ENCODE measurements at places on chromosomes 7 and 10.

DNA sequence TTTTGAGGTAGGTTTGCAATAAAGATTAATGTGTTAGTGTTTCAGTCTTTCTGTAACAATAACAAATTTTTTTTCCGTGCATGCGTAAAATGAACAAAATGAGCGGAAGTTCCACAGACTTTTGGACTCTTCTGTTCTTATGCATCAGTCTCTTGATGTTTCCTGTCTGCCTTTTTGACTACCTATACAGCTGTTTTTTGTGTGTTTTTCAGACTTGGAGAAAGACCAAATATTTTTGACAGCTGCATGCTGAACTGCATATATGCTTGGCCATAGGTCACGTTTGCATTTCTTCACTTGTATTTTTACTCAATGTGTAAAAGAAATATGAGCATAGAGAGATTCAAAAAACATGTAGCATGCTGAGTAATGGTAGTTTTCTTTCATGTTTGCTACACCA is 119.3 kb downstream of the BBS9 start:
- no peak for DNase-seq

- no peak for DNase-seq
Measured at GRCh38 chr7:151057506-151057988, at the start of gene CDK5. CDK5 (minus strand) TSS chr7:151057897; CDS start chr7:151057848, 49 bp downstream.

- DNase-seq = peak; percentile 38
Measured at GRCh38 chr10:120948889-120949608, 97.9 kb downstream of the WDR11 start.

DNA sequence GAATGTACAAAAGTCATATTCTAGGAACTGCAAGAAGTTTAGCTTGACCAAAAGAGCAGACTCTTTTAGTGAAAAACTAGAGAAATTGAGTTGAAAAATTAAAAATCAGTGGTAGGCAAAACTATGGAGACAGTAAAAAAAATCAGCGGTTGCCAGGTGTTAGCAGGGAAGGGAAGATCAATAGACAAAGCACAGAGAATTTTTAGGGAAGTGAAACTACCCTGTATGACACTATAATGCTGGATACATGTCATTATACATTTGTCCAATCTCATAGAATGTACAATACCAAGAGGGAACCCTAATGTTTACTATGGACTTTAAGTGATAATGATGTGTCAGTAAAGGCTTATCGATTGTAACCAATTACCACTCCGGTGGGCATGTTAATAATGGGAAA is 761.9 kb downstream of the MAGI2 start:
- no peak for DNase-seq

DNA sequence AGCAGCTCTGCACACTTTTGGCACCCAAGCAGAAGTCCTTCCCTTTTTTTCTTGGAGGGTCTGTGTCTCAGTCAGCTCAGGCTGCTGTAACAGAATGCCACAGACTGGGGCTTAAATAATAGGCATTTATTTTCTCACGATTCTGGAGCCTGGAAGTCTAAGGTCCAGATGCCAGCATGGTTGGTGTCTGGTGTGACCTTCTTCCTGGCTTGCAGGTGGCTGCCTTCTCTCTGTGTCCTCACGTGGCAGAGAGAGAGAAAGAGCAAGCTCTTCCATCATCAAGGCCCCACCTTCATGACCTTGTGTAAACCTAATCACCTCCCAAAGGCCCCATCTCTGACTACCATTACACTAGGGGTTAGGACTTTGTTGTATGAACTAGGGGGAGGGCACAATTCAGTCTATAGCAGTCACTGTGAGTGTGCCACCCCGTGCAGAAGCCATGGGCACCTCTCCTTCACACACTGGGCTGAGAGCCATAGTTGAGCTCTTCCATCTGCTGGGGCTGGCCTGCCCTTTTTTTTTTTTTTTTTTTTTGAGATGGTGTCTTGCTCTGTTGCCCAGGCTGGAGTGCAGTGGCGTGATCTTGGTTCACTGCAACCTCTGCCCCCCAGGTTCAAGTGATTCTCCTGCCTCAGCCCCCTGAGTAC is 80.3 kb downstream of the OAT start:
- DNase-seq = no peak

- DNase-seq = no peak
Measured at GRCh38 chr10:13865758-13866491, 279.2 kb downstream of the PRPF18 start.

- DNase-seq = no peak
Measured at GRCh38 chr7:25083201-25083600, 41.9 kb downstream of the CYCS start.

- no peak for DNase-seq
Measured at GRCh38 chr10:110160522-110160921, 46.9 kb upstream of the MXI1 start.

DNA sequence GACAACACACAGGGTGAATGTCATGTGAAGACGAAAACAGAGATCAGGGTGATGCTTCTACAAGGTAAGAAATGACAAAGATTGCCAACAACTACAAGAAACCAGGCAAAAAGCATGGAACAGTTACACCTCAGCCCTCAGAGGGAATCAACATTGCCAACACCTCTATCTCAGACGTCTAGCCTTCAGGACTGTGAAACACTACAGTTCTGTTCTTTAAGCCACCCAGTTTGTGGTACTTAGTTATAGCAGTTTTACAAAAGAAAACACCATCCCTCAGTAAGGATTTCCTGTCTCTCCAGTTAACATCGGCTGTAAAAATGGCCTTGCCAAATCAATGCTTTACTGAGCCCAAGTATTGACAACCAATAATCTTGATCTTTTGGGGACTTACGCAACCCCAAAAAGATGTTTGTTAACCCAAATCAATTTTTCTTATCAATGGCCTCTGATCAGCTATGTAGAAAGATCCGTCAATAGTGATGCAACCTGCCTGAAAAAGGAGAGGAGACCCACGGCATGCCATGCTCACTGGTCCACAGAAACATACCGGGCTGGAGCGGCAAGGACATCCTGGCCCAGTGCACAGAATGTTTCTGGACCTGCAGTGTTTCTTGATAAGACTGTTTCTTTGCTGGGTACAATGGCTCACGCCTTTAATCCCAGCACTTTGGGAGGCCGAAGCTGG is 44.0 kb downstream of the AKR1D1 start:
- DNase-seq = no peak

DNA sequence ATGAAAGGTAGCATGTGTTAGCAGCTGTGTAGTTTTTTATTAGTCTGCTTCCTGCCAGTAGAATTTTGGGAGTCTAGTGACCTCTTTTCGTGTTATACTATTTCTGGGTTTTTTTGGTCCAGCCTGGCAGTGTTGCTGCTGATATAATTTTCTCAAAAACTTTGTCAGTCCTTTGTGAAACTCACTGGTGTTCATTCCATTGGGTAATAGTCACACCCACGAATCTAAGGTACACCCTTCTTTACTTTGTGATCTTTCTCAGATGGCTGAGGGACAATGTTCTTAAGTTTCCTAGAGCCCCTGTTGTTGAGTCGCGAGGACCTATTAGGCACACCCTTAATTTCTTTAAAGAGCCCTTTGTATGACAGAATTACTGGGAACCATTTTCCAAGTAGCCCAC is 52.3 kb downstream of the TPST1 start:
- DNase-seq = no peak

GRCh38 chr7:78528964-78529363 is 730.4 kb downstream of the PHTF2 start:
- DNase-seq = no peak

DNA sequence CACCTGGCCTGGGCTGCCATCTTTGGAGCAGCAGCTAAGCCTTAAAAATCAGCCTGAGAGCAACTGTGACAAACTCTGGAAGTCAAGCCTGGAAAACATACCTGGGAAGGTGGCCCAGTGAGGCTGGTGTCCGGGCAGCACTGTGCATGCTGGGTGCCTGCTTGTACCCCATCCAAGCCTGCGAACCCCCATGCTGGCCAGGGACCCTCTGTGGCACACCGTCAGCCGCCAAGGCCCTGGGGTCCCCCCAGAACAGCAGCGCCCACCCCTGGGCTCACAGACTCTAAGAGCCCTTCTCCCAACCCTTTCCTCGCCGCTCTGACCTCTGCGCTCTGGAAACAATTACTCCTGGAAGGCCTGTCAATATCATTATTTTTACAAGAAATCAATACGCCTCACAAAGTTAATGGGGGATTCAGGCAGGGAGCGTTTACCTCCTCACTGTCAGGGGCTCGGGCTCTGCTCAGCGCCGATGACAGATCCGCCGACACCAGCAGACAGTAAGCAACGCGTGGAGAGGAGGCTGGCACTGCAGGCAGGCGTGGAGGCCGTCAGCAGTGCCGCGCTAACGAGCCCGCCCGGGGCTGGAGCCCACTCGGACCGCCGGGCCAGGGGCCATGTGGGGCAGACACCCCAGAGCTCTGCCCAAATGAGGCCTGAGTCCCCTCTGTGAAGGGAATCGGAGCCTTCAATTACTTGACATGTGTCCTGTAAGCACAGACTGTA is 54.4 kb downstream of the EBF3 start:
- no peak for DNase-seq

GRCh38 chr10:80168679-80169380 is 36.3 kb downstream of the PLAC9 start:
- DNase-seq = peak; percentile 17

DNA sequence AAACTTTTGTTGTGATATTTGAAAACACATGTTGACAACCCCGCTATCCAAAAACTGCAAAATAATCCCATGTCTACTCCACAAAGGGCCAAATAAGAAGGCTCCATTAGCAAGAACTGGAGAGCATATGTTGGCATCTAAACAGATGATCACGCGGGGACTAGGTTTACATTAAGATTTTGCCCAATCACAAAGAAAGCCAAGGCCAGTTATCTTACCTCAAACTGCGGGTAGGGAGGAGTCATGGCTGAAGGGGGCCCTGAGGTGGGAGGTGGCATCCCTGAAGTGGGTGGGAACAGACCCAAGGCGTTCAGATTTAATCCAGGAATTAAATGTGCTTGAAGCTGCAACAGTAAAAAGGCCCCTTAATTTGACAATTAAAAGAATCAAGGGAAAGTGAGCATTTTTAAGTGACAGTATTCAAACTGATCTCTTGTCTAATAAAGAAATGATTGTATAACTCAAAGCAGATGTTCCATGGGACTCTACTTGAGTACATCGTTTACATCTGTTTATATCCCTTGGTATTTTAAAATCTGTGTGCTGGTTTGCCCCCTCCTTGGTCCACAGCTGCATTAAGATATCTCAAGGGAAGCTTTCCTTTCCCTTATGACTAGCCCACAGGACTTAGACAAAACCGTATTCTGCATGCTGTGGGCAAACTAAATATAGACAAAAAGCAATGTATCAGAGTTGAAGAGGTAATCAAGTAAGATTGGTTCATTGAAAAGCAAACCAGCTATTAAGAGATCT is 42.9 kb downstream of the MALSU1 start:
- DNase-seq = no peak

DNA sequence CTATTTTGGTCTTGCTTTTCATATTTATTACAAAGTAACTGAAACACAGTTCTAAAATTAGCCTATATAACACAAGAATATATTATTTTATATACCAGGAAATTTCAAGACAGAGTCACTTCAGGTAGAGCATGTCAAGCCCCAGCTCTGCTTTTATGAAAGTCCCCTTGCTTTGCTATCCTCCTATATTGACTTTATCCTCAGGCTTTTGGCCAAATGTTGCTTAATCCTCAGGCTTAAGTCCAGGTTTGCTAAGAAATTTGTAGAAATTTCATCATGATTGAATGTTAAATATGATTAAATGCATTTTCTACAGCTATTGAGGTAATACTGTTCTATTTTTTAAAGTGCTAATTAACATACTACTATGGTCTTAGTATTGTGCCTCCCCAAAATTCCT is 227.6 kb downstream of the FZD1 start:
- DNase-seq = no peak

GRCh38 chr7:101362334-101363195 is at the start of gene COL26A1:
COL26A1 (plus strand) TSS chr7:101362875; CDS start chr7:101363033, 158 bp downstream.
- peak; percentile 6 for DNase-seq

GRCh38 chr10:80614576-80615416 is 77.1 kb downstream of the SH2D4B start:
- no peak for DNase-seq

GRCh38 chr10:34290412-34291081 is 524.5 kb downstream of the PARD3 start:
- DNase-seq = no peak

GRCh38 chr10:115417585-115418265 is 324.6 kb downstream of the ATRNL1 start:
- no peak for DNase-seq

- DNase-seq = no peak
Measured at GRCh38 chr7:50411332-50411731, 38.8 kb downstream of the FIGNL1 start.

GRCh38 chr7:80883154-80884025 is 35.5 kb downstream of the SEMA3C start:
- no peak for DNase-seq

- no peak for DNase-seq
Measured at GRCh38 chr7:96199421-96199820, 122.5 kb downstream of the SLC25A13 start.

DNA sequence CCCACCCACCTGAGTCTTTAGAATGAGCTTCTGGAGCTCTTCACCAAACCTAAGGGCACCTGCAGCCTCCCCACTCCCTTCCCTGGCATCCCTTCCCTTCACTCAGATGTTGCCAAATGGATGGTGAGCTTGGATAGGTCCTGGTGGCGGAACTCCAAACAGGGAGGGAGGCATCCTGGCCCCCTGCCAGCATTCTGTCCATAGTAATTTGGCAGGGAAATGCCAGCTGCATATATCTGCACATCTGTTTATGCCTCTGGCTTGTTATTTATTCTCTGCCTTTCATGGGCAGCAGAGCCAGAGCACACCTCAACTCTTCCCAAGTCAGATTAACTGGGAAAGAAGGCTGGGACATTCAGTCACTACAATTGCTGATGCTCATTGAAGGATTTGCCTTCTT is 18.1 kb downstream of the KAZALD1 start:
- DNase-seq = no peak

- DNase-seq = no peak
Measured at GRCh38 chr10:110044681-110045080, 36.9 kb downstream of the ADD3 start.

- no peak for DNase-seq
Measured at GRCh38 chr10:113716109-113716910, 35.2 kb upstream of the PLEKHS1 start.

DNA sequence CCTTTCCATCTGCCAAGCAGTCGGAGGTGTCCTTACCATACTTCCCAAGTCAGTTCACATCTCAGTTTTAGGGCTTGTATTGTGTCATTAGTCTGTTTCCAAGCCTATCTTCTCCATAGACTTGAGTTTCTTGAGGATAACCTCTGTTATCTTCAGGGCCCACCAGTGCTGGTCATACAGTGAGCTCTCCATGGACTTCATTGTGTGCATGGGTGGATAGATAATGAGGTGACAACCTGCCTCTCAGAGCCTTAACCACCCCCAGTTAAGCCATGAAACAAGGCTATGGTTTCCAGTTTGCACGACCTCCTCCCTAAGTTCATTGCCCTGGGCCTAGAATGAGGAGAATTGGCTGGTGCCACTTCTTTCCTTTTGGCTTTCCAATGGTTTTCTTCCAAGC is 38.5 kb upstream of the WAC start:
- DNase-seq = no peak

Measured in activated CD4-positive, alpha-beta T cell treated with anti-CD3 and anti-CD28 coated beads, Interleukin-2, amount 50 U/mL, for 1 hour (primary cell).